SK-N-DZ (cell line): ENCODE measurements at places on chromosomes 1 and 21.

- peak; percentile 31 for DNase-seq
Measured at GRCh38 chr1:45205011-45205909, 1.1 kb downstream of the ZSWIM5 start.

GRCh38 chr21:32140604-32141317, 138.1 kb downstream of the MIS18A start:
- DNase-seq = no peak

DNA sequence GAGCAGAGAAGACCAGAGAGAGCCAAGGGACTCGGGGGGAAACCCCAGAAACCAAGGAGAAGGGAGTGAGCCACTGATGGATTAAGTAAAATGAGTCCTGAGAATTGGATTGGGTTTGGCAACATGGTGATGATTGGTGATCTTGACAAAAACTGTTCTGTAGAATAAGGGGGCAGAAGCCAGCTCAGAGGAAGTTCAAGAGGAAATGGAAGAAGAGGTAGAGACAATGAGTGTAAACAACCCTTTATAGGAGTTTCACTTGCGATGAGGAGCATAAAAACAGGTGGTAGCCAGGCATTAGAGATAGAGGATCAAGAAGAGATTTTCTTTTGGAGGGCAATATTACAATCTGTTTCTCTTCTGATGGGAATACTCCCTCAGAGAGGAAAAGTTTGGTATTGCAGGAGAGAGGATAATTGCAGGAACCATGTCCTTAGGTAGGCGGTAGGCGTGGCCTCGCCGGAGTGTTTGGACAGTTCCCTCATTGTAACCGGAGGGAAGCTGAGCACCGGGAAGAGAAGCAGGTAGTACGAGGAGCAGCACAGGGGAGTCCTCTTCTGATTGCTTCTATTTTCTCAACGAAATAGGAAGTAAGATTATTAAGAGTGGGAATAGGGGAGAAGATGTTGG, 68.4 kb upstream of the TENT5C start:
- DNase-seq = no peak

DNA sequence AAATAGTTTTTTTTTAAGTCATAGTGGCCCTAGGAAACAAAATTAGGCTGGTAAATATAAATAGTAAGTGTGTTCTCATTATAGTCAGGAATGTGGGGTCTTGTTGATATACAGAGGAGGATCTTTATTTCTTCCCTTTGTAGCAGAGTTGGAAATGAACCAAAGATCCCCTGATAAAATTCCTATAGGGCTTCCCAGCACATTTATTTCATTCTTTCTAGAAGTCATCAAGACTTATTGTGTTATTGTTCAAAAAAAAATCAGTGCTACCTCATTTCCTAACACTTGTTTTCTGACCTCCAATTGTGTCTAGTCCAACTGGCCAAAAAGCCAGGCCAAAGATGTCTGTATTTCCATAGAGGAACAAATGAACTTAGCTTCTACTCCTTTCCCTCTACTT, 7.6 kb upstream of the PLEKHO1 start:
- no peak for DNase-seq

DNA sequence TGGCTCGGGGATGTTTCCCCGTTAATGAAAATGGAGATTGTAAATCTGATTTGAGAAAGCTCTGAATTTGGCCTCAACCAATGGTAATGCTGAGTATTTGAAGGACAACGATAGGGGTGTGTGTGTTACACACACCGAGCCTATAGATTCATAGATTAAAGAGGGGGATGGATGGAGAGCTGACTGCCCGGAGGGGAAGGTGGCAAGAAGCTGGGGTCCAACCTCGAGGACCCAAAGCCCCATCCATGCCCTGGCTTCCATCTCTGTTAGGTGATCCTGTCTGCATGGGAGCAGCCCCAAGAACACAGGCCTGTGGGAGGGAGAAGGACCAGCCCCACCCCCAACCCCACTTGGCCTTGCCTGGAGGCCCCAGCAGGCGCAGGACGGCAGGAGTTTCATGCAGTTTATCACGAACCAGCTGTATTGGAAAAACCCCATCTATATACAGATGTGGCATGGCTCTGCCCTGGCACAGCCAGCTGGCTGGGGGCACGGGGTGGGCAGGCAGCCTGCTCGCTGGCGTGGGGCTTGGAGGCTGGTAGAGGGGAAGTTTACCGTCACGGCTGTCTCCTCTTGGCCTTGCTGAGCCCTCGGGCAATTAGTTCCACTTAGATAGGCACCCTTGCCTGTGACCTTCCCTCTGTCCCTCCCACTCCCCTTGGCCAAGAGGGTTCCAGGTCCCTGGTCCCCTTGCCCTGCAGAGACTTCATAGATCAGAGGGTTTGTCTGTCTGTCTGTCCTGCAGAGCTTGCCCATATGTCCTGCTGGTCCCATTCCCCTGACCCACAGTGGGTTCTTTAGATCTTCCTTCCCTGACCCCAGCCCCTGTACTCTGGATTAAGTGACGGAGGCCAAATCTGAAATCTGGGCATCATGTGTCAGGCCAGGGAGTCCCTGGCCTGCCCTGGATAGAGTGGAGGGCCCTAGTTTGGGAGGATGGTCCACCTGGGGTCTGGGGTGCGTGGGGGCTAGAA, 3.0 kb downstream of the HSPB7 start:
- peak; percentile 20 for DNase-seq

DNA sequence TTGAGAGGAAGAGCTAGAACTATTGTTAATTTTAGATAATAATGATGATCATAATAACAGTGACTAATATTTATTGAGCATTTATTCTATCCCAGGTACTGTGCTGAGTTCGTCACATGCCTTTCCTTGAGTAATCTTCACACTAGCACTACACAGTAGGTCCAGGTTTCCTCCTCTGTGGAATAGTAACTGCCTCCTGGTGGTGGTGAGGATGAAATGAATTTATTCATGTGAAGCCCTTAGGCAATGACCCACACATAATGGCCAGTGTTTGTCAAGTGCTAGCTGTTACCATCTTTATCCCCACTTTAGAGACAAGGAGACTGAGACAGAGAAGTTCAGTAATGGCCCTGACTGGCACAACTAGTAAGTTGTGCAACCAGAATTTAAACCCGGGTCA, 5.9 kb downstream of the NIPAL3 start:
- DNase-seq = no peak

DNA sequence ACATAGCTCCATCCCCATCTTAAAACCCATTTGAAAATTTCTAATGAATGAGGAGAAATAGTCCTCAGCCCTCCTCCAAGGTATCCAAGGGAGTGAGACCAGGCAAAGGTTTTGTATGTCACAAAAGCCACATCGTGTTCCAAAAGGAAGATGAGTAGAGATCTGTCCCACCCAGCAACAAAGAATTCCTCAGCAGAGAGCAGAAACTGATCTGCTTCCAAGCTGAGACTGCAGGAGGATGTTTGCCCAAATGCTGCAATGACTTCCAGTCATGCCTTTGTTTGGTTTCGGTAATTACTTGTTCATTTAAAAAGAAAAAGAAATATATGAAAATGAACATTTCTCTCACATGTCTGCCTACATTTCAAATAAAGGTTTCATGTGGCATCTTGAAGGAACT, 186.9 kb downstream of the SETD4 start:
- DNase-seq = no peak

DNA sequence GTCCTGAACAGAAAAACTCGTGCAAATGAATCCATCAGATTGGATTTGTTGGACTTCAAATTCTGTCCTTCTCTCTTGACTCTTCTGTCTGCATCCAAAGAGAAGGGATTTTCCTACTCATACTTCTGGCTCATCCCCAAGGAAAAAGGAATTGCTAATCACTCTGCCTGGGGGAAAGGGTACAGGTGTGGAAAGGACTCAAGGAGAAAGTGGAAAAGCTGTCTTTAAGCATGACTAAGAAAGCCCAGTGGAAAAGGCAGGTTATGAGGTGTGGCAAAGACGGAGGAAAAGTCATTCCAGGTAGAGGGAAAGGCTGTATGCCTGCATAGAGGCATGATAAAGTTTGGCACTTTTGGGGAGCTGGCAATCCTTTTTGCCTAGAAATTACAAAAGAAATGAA, 43.4 kb downstream of the PTGS2 start:
- DNase-seq = no peak

GRCh38 chr1:9900142-9901043, 9.7 kb downstream of the CTNNBIP1 start:
- no peak for DNase-seq

DNA sequence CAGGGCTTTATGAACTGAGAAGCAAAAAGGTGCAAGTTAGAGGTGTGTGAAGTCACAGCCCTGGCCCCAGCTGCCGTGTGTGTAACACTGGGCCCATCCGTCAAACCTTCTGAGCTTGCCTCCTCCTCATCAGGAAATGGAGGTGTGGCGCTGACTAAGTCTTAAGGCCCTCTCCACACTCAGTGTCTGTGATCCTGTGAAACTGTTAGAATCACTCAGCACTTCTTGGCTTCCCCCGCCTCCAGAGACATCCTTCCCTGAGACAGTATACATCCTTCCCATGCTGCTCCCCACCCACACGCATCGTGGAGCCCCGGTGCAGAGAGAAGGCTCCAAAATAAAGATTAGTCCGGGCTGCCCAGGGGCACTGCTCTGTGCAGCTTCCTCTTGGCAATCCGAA, 33.3 kb downstream of the LRP8 start:
- DNase-seq = no peak

- DNase-seq = peak; percentile 8
Measured at GRCh38 chr1:186806477-186806876, 22.3 kb upstream of the PLA2G4A start.

DNA sequence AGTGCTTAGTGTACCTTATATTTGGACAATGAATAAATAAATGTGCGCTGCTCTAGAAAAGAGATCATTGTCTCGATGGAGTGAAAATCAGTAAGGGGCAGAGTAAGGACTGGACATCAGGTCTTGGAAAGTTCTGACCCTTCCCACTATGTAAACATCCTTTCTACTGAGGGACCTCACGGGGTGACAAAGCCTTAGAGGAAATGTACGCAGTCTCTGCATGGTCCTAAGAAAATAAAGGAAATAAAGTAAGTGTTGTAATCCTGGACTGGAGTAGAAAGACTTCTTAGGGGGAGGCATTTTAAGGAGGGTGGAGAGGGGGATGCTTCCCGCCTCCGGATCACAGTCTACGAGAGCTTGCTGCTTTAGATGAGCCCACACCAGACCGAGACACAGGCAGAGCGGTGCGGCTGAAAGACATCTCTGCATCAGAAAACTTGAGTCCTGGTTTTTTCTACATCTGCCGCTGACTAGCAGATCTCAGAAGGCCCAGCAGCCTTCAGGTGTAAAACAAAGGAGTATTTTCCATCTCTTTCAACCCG, 22.3 kb upstream of the GPR137B start:
- no peak for DNase-seq

DNA sequence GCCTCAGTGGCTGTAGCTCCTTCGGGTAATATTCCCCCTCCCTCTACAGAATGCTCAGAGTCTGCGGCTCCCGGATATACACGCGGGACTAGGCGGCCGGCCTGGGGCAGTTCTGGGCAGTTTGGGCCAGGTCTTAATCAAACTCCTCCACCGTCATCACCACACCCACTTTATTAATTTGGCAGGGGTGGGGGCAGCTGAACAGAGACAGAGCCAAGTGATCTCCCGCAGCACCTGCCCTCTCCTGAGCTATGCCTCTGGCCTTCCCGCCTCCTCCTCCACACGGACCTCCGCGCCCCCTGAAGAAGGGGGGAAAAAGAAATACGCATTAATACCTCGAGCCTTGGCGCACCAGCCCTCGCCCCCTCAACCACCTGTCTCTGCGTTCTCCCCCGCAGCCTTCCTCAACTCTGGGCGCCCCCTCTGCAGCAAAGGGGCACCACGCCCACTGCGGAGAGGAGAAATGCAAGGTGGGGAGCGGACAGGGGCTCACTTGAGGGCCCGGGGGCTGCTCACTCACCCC, 42.6 kb downstream of the CD34 start:
- no peak for DNase-seq

DNA sequence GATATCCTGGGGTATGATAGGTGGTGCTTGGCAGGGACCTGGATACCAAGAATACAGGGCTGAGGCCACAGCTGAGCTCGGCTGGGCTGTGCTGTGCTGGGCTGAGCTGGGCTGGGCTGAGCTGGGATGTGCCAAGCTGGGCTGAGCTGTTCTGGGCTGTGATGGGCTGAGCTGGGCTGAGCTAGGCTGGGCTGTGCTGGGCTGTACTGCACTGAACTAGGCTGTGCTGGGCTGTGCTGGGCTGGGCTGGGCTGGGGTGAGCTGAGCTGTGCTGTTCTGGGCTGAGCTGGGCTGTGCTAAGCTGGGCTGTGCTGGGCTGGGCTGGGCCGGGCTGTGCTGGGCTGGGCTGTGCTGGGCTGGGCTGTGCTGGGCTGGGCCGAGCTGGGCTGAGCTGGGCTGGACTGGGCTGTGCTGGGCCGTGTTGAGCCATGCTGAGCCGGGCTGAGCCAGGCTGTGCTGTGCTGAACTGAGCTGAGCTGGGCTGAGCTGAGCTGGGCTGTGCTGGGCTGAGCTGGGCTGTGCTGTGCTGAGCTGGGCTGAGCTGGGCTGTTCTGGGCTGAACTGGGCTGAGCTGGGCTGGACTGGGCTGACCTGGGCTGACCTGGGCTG, 94.7 kb upstream of the ACTRT2 start:
- no peak for DNase-seq

GRCh38 chr1:201599548-201599947, 60.6 kb downstream of the NAV1 start:
- DNase-seq = no peak
